ENCODE measurements at places on chromosomes 1 and 21.
A peak's percentile ranks its signal among the peaks of the same experiment; 100 is the strongest.

- no peaks in the 10 kb centered on the region for H3K36me3 ChIP-seq
- H3K27me3 ChIP-seq, result peaks cover 59% of the 10 kb centered on the region
- H3K27ac ChIP-seq, result no peak overlapping the region
- no peak overlapping the region for H3K4me3 ChIP-seq
Measured at GRCh38 chr1:154746622-154747299, 123.3 kb downstream of the KCNN3 start.

DNA sequence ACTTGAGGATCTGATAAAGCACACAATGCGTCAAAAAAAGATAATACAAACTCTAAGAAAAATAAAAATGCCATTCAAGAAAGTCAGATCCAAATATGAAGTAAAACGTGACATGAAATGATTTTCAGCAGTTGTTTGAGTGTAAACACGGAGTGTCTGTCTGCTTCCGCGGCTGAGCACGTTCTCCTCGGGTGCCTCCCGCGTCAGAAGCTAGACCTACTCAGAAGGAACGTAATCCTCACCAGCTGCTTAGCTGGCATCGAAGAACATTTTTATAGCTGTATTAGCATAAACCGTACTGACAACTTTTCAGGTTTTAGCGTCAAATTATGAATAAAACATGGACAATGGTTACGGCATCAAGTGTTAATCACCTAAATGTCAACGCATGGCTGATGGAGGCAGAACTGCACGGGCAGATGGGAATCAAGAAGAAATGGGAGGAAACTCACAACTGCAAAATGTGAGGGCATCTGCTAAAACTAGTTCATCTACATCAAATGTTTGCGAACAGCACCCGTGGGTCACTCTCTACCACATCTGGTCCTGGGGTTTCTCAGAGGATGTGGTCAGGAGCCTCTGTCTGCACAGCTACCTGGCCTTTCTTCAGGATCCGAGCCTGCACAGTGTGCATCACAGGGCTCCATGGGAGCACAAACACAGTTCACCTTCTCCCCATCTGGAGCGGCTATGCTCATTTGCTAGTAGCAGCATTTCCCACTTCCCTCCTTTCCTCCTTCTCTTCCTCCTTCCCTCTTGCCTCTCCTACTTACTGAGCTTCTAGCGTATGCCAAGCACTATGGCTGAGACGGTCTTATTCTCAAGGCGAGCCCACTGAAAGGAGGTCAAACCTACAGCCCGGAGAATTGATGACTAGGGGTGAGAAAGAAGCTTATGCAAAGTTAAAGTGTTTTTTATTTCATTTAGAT, 40.0 kb downstream of the RCAN1 start:
- no peak for DNase-seq
- H3K4me3 ChIP-seq, result no peak overlapping the region
- H3K27me3 ChIP-seq, result no peaks in the 10 kb centered on the region
- H3K36me3 ChIP-seq, result peaks cover 25% of the 10 kb centered on the region

- peaks cover 68% of the 10 kb centered on the region for H3K4me1 ChIP-seq
- H3K27ac ChIP-seq, result no peak overlapping the region
- peaks cover 61% of the 10 kb centered on the region for H3K36me3 ChIP-seq
- no peak overlapping the region for H3K4me3 ChIP-seq
Measured at GRCh38 chr1:235843461-235843961, 23.2 kb downstream of the LYST start.

GRCh38 chr1:160949881-160950280, 4.7 kb downstream of the ITLN2 start:
- H3K4me3 ChIP-seq, result no peak overlapping the region
- peaks cover 2% of the 10 kb centered on the region for H3K27me3 ChIP-seq
- no peaks in the 10 kb centered on the region for H3K36me3 ChIP-seq
- H3K4me1 ChIP-seq, result peaks cover 7% of the 10 kb centered on the region

GRCh38 chr1:246435421-246436041, 71.5 kb downstream of the SMYD3 start:
- no peaks in the 10 kb centered on the region for H3K27me3 ChIP-seq
- H3K27ac ChIP-seq, result no peak overlapping the region
- H3K4me3 ChIP-seq, result no peak overlapping the region

DNA sequence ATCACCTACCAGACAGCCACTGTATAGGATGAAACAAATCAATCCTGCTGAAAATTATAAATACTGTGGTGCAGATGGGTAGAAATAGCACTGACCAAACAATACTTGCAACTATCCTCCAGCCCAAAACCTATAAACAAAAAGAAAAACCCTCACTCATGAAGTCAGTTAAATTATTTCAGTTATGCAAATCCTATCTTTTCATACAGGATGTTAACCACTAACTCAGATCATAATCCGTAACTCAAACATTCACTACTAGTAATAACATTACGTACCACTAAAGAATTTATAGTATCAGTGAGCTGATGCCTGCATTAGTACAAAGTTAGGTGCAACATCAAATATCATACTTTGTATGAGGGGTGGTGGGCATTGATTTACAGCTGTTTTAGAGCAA, 2.6 kb downstream of the NDC1 start:
- peaks cover 30% of the 10 kb centered on the region for H3K4me1 ChIP-seq
- peaks cover 2% of the 10 kb centered on the region for H3K36me3 ChIP-seq
- DNase-seq, result no peak

DNA sequence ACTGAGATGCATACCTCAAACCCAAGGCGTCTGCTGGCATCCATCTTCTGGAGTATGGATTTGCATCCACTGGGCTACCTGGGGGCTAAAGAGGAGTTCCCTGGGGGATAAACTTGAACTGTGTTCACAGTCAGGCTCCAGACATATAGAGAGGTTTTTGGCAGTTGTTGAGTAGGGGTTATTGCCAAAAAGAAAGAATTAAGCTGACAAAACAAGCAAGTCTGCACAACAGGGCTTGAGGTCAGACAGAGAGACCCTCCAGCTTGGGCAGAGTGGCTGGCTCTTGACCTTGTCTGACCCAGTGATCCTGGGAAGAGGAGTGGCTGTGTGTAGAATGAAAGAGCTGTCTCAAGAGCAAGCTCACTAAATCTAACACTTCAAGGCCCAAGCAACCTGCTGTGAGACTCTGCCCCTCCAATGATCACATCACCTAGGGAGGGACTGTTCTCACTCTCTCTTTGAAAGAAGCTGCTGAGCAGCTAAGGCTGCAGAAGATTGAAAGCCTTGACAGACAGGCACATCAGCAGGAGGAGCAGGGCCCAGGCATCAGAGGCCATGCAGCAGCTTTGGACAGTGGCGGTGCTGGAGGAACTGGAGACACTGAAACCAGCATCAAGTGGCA, 61.5 kb downstream of the SYT2 start:
- DNase-seq, result no peak
- H3K27ac ChIP-seq, result peak overlapping the region; percentile 57
- H3K27me3 ChIP-seq, result peaks cover 61% of the 10 kb centered on the region
- peaks cover 17% of the 10 kb centered on the region for H3K4me1 ChIP-seq
- no peak overlapping the region for H3K4me3 ChIP-seq

DNA sequence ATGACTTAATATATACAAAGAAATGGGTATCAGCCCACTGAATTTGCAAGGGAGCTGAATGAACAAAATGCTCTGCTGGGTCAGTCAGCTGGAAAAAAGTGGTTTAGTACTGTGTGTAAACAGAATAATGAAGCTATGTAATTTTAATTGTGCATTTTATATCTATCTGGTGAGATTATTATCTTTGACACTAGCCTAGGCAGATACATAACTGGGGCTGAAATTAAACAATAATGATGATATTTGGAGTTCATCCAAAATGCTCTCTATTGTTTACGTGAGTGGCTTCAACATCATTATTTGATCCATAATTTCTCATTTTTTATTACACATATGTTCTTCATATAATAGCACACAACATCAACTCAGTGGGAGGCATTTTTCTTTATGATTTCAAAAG, 208.5 kb upstream of the SNX7 start:
- H3K27me3 ChIP-seq, result no peaks in the 10 kb centered on the region
- H3K27ac ChIP-seq, result no peak overlapping the region
- no peak for DNase-seq
